ENCODE measurements at places on chromosomes 2 and 18.

GRCh38 chr2:223486751-223487150 is 115.4 kb downstream of the SCG2 start:
- no peak for DNase-seq

GRCh38 chr2:189515264-189515663 is 65.3 kb downstream of the SLC40A1 start:
- no peak for DNase-seq

DNA sequence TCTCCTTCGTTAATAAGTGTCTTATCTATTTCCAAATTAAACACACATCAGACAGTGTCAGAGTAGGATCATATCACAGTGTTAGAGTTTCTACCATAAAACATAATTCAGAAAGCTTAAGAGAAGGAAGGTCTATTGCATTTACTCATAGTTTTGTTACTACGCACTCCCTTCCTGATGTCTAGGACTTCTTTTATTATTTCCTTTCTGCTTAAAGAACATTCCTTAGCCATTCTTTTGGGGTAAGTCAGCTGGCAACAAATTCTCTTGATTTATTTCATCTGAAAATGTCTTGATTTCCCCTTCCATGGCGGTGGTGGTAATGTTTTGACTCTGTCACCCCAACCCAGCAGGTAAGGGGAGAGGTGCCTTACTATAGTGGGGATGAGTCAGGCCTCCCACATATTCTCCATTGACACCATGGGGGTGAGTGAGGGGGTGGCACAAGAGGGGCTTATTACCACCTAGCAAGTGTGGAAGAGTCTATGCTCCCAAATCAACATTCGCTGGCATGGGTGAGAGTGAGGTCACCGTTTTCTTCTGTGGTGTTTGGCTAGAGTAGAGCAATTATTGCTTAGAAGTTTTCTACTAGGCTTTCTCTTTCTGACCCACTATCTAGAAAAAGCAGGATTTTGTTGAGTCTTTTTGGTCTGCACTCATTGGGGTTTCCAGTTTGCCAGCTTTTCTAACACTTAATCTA is 29.9 kb downstream of the ABCB11 start:
- DNase-seq = no peak

GRCh38 chr18:52979892-52980291 is 639.9 kb downstream of the DCC start:
- DNase-seq = no peak

GRCh38 chr2:120596990-120597594 is 138.6 kb upstream of the GLI2 start:
- DNase-seq = no peak

DNA sequence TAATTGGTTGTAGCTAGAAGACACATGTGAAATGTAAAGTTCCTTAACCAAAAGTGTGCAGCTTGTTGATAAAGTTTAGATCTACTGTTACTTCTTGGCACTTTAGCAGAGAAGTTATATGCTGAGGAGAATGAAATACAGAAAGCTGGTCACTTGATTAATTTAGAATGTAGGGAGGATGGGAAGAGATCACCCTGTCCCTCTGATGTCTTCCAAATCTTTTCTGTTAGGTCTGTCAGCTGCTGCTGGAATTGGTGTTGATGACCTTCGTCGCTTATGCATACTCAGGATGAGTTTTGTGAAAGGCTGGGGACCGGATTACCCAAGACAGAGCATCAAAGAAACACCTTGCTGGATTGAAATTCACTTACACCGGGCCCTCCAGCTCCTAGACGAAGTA is 48.0 kb downstream of the SMAD4 start:
- DNase-seq = no peak

GRCh38 chr2:102660070-102660469 is 40.7 kb downstream of the SLC9A2 start:
- no peak for DNase-seq

GRCh38 chr2:17821535-17822444 is 5.5 kb downstream of the MSGN1 start:
- no peak for DNase-seq

GRCh38 chr18:12597760-12598159 is 60.1 kb downstream of the SPIRE1 start:
- DNase-seq = no peak

DNA sequence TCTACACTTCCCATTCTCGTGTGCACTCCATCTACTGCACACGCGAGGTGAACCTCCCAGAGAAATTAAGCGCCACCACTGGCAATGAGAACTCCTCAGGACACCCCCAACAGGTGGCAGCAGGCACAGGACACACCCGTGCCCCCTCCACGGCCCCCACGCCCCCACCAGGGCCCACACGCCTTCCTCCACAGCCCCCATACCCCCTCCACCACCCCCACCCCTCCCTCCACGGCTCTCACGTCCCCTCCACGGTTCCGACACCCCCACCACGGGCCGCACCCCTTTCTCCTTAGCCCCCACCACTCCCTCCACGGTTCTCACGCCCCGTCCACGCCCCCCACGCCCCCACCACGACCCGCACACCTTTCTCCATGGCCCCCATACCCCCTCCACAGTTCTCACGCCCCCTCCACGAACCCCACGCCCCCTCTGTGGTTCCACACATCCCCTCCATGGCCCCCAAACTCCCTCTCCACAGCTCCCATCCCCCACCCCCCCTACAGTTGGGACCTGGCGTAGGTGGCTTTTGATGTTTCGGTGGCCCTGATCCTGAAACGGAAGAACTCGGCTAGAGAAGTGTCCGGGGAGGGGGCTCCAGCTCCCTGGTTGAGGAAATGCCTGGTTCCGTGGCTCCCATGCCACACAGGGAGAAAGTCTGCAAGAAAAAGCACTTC is 110.8 kb downstream of the ZNF516 start:
- DNase-seq = no peak

DNA sequence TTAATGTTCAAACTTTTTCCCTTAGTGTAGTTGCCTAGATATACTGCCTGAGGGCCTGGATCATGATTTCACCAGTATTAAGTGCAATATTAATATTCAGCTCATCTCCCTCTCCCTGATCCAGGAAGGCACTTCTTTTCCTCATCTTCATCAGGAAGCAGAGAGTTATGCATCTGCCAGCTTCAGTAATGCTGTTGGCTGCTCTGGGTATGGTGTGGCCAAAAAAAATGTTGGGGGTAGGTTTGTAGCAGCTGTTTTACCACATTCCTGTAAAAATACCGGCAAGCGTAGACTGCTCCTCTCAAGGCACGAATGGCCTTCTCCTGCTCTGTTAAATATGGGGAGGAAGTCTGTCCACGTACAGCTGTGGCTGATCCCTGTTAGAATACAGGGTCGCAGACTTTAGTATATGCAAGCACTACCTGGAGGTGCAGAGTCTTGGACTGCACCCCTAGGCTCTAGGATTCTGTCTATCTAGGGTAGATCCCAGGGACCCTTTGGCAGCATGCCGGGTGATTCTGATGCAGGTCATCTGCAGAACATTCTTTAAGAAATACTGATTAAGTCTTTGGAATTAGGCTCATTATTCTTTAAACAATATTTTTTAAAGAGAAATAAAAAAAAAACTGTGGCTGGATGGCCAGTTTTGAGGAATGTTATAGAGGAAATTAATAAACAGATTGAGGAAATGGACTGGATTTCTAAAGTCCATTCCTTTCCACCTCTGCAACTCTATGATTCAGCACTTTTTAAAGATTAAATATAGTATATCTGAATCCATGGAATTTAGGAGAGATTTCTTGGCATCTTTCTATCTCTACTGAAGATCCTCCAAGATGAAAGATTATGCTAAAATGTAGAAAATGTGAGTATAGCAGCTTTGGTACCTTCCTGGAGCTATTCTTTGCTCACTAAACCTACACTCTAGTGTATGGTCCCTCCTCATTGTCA is 21.0 kb upstream of the GLS start:
- no peak for DNase-seq
